Posterior cingulate gyrus (tissue), 11 donors: ENCODE measurements at places on chromosomes 7 and 10.

GRCh38 chr10:126904818-126905701 is at the start of gene DOCK1:
DOCK1 (plus strand) TSS chr10:126905428; CDS start chr10:126905518, 90 bp downstream.
- DNase-seq, result no peak

DNA sequence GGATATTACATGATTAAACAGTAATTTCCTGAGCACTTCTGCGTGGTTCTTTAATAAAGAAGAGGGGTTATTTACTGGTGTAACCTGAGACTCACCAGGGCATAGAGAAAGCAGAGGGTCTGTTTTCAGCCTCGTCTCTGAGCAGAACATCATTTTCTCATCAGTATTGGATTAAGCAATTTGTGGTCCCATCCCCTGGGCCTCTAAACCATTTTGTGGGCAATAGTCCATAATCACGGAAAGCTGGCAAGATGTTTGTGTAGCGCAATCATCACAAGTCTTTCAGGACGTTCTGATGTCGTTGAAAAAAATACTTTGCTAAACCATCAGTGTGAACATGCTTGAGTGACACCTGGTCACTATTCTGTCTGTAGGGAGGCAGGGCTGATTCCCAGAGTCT is 37.1 kb upstream of the SEC61G start:
- DNase-seq, result no peak

DNA sequence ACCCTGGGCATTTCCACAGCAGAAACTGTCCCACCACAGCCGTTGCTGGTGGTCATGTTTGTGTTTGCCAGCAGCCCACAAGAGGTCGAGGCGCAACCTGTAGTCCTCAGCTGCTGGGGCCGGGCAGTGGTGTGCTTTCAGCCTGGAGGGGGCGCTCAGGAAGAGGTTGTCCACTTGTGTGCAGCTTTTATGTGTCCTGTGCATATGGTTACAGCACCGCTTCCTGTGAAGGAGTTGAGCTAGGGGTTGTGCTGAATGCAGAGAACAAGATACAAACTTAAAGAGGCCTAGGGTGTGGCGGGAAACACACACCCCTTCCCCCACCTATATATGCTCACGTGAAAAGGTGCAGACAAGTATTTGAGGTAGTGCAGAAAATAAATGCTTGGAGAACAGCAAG is 29.5 kb upstream of the PFKFB3 start:
- DNase-seq, result no peak

DNA sequence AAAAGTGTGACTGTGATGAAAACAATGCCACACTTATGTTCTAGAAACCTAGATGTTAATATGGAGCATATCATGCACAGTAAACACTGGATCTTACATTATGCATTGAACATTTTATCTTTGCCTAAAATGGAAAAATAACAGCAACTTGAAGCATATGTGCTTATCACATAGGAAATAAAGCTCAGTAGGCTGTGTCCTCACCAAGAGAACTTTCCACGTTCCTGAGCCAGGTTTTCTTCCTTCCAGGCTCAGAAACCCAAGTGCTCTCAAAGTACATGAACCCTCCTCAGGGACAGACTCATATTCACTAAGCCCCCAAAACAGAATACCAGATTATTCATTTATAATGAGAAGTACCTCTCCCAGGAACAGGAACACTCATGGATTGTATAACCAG is 79.4 kb upstream of the PRKAR2B start:
- DNase-seq, result no peak

DNA sequence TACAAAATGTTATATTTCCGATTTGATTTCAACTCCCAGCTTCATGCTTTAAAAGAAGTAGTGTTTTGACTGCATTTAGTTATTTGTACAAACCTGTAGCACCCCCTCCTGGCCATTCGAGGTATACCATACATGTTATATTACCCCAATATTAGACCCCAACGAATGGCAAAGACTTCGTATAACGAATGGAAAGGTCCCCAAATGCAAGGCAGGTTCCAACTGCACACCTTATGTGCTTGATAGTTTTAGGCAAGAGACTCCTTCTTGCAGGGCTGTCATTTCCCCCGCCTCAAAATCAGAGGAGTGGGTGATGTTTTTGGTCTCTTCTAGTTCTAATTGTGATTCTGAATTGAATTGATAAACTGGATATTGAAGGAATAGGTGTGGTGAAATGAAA is 101.1 kb upstream of the TARP start:
- DNase-seq, result no peak
